ENCODE measurements at places on chromosomes 1 and 21.

GRCh38 chr1:93384656-93385055 lies 38.9 kb downstream of the DR1 start:
- no peak for DNase-seq

GRCh38 chr1:64499011-64499410 lies 29.1 kb downstream of the CACHD1 start:
- DNase-seq, result no peak

DNA sequence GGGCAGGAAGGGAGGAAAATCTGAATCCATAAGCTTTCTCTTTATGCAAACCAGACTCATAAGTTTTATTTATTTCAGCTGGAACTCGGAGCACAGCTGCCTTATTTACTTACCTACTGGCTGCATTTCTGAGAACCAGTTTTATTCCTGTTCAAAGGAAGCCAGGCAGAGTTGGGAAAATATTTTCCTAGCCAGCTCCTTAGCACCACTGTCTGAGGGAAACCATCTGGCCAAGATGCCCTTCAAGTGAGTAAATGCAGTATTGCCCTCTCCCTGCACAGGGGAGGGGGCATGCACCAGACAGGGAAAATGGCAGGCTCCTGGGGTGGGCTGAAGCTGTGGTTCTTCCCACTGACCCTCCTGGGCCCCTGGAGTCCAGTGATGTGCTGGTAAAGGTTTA lies 28.9 kb upstream of the FMOD start:
- DNase-seq, result no peak

- DNase-seq, result no peak
These were observed 666 bp downstream of the PAFAH2 start for GRCh38 chr1:25996966-25997827.

GRCh38 chr1:153577138-153577537 lies 11.5 kb upstream of the S100A2 start:
- DNase-seq, result no peak

GRCh38 chr1:162930976-162931560 lies 70.1 kb upstream of the CCDC190 start:
- DNase-seq, result no peak

All from activated naive CD4-positive, alpha-beta T cell treated with Interleukin-2 at 50 U/mL for 16 hours (primary cell).